ENCODE measurements at places on chromosomes 1 and 21. TPM values are rescaled to one million over a fixed set of nuclear protein-coding genes. Genes with fewer than 3 reads are reported as not detected.
A peak's percentile ranks its signal among the peaks of the same experiment; 100 is the strongest.

DNA sequence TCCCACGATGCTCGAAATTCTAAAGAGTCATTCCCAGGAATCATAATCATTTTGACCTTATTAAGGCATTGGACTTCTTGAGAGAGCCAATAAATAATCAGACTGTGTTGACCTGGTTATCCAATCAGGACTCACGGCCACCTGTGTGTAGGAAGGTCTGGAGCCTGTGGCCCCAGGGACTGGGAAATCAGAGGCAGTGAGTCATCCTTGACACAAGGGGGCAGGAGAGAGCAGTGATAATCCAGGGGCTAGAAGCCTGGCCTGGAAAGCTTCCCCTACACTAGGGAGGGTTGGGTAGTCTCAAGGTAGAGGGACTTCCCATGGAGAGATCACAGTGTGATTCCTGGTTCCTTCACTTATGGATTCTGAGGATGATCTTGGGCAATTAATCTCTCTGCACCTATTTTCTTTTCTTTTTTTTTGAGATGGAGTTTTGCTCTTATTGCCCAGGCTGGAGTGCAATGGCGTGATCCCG, 4.7 kb downstream of the MR1 start:
- H3K4me1 ChIP-seq, result peaks cover 20% of the 10 kb centered on the region
- H3K27ac ChIP-seq, result no peak overlapping the region
- H3K27me3 ChIP-seq, result no peaks in the 10 kb centered on the region
- no peaks in the 10 kb centered on the region for H3K36me3 ChIP-seq
- no peak overlapping the region for H3K4me3 ChIP-seq
- peak; percentile 27 for DNase-seq

DNA sequence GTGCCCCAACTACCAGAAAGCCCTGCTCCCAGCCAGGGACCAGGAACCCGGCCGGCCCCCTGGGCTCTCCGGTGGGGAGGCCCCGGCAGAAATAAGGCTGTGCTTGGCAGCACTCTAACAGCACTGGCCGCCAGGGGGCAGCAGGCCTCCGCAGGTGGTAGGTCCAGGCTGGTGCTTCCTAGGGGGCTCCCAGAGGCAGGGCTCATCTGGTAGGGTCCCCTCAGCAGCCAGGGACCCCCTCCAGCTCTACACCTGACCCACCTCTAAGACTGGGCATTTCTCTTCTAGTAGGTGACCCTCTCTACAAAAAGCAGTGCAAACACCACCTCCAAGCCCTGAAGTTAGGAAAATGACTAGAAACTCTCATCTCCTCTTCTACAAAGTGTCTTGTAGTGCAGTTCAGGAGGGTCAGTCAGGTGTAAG, 85.6 kb downstream of the STUM start:
- H3K4me3 ChIP-seq, result no peak overlapping the region
- peak; percentile 92 for DNase-seq
- no peaks in the 10 kb centered on the region for H3K36me3 ChIP-seq

- DNase-seq, result no peak
- H3K27ac ChIP-seq, result no peak overlapping the region
- no peak overlapping the region for H3K4me3 ChIP-seq
- H3K27me3 ChIP-seq, result no peaks in the 10 kb centered on the region
- no peaks in the 10 kb centered on the region for H3K36me3 ChIP-seq
These were observed 6.2 kb upstream of the TRIM45 start for GRCh38 chr1:117127795-117128194.

DNA sequence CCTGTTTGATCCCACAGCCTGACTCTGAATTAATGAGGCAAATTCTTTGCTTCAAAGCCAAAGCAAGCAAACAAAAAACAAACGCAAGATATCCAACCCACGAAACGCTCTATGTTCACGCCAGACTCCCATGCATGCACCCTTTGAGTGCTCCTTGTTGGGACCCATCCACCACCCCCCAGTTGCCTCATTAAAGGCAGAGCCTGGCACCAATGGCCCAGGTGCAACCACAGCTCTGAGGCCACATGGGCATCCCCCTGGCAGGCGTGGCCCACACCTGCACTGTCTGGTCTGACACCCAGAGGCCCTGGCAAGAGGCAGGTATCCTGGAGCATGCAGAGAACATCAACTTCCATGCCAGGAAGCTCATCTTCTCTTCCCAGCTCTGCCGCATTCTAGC, 1.1 kb upstream of the PADI4 start:
- no peak overlapping the region for H3K4me3 ChIP-seq
- H3K27ac ChIP-seq, result no peak overlapping the region
- no peaks in the 10 kb centered on the region for H3K36me3 ChIP-seq
- H3K4me1 ChIP-seq, result no peaks in the 10 kb centered on the region

- no peak overlapping the region for H3K27ac ChIP-seq
- H3K4me1 ChIP-seq, result peaks cover 11% of the 10 kb centered on the region
- no peak for DNase-seq
- no peak overlapping the region for H3K4me3 ChIP-seq
- no peaks in the 10 kb centered on the region for H3K27me3 ChIP-seq
These were observed 75.0 kb downstream of the EPS15 start for GRCh38 chr1:51444096-51444495.

- no peak overlapping the region for H3K27ac ChIP-seq
- no peaks in the 10 kb centered on the region for H3K36me3 ChIP-seq
- no peak for DNase-seq
These were observed 52.5 kb downstream of the SLC30A10 start for GRCh38 chr1:219875860-219876259.

DNA sequence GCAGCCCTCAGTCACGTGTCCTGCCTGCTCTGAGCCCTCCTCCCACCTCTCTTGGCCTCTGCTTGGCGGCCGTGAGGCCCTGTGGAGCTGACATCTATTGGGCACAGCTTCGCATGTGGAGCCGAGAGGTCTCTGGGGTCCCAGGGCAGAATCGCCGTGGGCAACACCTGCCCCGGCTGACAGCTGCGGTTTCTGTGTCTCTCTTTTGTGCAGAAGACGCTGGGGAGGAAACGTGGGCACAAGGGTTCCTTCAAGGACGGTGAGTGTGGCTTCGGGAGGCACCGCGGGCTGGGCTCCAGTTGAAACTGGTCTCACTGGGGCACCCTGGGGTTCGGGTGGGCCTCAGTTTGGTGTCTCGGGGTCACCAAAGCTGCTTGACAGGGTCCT, 11.5 kb downstream of the ARHGEF16 start:
- peak; percentile 5 for DNase-seq
- no peak overlapping the region for H3K27ac ChIP-seq
- no peaks in the 10 kb centered on the region for H3K4me1 ChIP-seq
- no peak overlapping the region for H3K4me3 ChIP-seq
- no peaks in the 10 kb centered on the region for H3K36me3 ChIP-seq
- no peaks in the 10 kb centered on the region for H3K27me3 ChIP-seq

- peak; percentile 75 for DNase-seq
- no peaks in the 10 kb centered on the region for H3K27me3 ChIP-seq
- H3K4me3 ChIP-seq, result peak overlapping the region; percentile 35
- H3K4me1 ChIP-seq, result peaks cover 58% of the 10 kb centered on the region
- peak overlapping the region; percentile 88 for H3K27ac ChIP-seq
These were observed 4.9 kb upstream of the TRIM63 start for GRCh38 chr1:26072305-26072704.

- H3K36me3 ChIP-seq, result no peaks in the 10 kb centered on the region
- no peaks in the 10 kb centered on the region for H3K4me1 ChIP-seq
- H3K27ac ChIP-seq, result no peak overlapping the region
- H3K27me3 ChIP-seq, result no peaks in the 10 kb centered on the region
- H3K4me3 ChIP-seq, result no peak overlapping the region
These were observed 23.4 kb upstream of the ABCG1 start for GRCh38 chr21:42195378-42196031.

DNA sequence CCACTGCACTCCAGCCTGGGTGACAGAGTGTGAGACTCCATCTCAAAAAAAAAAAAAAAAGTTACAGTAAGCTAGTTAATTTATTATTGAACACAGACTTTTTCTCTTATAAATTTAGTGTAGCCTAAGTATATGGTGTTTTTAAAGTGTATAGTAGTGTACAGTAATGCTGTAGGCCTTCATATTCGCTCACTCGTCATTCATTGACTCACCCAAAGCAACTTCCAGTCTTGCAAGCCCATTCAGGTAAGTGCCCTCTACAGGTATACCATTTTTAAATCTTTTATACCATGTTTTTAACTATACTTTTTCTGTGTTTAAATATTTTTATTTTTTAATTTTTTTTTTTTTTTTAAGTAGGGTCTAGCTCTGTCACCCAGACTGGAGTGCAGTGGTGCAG, 12.1 kb downstream of the POU2F1 start:
- no peaks in the 10 kb centered on the region for H3K27me3 ChIP-seq
- H3K4me1 ChIP-seq, result peaks cover 42% of the 10 kb centered on the region
- no peak overlapping the region for H3K4me3 ChIP-seq
- H3K27ac ChIP-seq, result no peak overlapping the region
- H3K36me3 ChIP-seq, result no peaks in the 10 kb centered on the region

DNA sequence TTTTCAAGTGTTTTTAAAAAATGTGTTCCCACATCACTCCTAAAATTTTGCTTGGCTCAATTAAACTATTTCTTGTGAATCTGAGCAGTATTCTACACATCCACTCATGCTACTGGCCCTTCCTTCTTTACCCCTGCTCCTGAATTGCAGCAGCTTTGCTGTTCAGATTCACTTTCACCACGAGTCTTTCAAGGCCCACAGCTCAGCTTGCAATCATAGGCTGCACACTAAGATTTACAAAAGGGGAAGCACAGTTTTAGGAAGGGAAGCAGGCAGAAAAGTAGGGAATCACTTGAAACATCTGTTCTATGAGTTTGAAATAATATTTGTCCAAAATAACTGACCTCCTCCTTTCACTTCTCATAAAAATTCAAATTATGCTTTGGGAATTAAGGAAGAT, 70.9 kb upstream of the EDEM3 start:
- peak overlapping the region; percentile 92 for H3K27ac ChIP-seq
- no peaks in the 10 kb centered on the region for H3K36me3 ChIP-seq
- no peak for DNase-seq
- H3K27me3 ChIP-seq, result no peaks in the 10 kb centered on the region

GRCh38 chr1:209207701-209208286, 375.7 kb upstream of the CAMK1G start:
- H3K4me1 ChIP-seq, result no peaks in the 10 kb centered on the region
- H3K4me3 ChIP-seq, result peak overlapping the region; percentile 38
- H3K27me3 ChIP-seq, result peaks cover 4% of the 10 kb centered on the region
- no peak overlapping the region for H3K27ac ChIP-seq
- peak; percentile 61 for DNase-seq
- no peaks in the 10 kb centered on the region for H3K36me3 ChIP-seq

DNA sequence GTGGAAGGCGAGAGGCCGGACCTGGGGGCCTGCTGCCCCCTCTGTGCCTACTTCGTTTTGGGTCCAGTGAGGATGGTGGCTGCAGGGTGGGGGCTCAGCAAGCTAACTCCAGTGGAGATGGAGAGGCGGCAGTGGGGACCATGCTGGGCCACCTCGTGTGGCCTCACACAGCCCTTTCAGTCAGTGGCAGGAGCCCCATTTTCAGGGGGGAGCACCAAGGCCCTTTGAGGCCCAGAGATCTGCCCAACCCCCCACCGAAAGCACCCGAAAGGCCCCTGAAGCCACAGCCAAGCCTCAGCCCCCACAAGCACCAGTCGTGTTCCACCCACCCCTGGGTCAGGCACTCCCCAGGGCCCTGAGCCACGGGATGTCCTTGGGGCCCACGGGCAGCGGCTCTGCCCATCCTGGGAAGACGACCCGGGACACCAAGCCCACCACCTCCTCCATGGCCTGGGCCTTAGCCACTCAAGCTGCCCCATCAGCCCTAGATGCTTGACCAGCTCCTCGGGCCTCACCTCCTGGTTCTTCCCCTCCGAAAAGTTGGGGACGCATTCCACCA, 345 bp downstream of the FTCD start:
- no peaks in the 10 kb centered on the region for H3K27me3 ChIP-seq
- H3K4me3 ChIP-seq, result no peak overlapping the region
- no peaks in the 10 kb centered on the region for H3K36me3 ChIP-seq
- H3K27ac ChIP-seq, result no peak overlapping the region

DNA sequence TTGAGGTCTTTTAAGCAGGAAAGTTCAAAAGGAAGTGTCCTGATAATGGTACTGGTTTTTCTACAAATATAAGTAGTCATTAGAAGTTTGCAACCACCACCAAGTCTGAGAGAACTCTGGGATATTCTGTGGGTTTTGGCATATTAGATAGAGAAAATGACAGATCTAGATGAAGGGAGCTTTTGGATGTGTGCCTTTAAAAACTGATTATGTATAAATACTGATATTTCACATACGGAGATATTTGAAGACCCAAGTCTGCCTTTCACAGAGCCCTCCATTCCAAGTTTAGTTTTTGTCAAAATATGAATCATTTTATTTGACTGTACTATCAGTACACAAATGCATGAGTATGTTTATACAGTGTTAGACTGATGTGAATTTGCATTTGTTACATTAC, 48.6 kb downstream of the DPH5 start:
- H3K4me1 ChIP-seq, result no peaks in the 10 kb centered on the region
- H3K36me3 ChIP-seq, result peaks cover 52% of the 10 kb centered on the region
- no peak for DNase-seq
- no peak overlapping the region for H3K27ac ChIP-seq
- no peaks in the 10 kb centered on the region for H3K27me3 ChIP-seq

DNA sequence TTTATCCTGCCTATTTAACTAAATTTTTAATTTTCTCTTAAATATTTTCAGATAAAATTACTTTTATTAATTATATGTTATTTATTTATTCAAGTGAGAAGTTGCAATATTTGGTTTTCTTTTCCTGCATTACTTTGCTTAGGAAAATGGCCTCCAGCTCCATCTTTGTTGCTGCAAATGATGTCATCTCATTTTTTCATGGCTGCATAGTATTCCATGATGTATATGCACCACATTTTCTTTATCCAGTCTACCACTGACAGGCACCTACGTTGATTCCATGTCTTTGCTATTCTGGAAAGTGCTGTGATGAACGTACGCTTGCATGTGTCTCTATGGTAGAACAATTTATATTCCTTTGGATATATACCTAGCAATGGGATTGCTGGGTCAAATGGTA, 186.9 kb upstream of the LYPLAL1 start:
- H3K27ac ChIP-seq, result no peak overlapping the region
- no peak for DNase-seq
- H3K36me3 ChIP-seq, result no peaks in the 10 kb centered on the region
- H3K27me3 ChIP-seq, result no peaks in the 10 kb centered on the region
- H3K4me3 ChIP-seq, result no peak overlapping the region
- H3K4me1 ChIP-seq, result no peaks in the 10 kb centered on the region

- H3K4me3 ChIP-seq, result peak overlapping the region; percentile 17
- no peaks in the 10 kb centered on the region for H3K36me3 ChIP-seq
- H3K27me3 ChIP-seq, result no peaks in the 10 kb centered on the region
- H3K4me1 ChIP-seq, result peaks cover 92% of the 10 kb centered on the region
- peak overlapping the region; percentile 80 for H3K27ac ChIP-seq
- no peak for DNase-seq
These were observed 93.0 kb downstream of the DYRK1A start for GRCh38 chr21:37459575-37459974.

Gene KCNK1
- not detected for total RNA-seq

Gene TAS1R1
- total RNA-seq, result not detected

Gene RGS8
- total RNA-seq, result not detected

Gene COL8A2
- total RNA-seq, result 0.15 TPM

Gene HSD3B2
- total RNA-seq, result not detected

Gene SCCPDH
- total RNA-seq, result 22.6 TPM

Gene ITGB2
- 11.2 TPM for total RNA-seq

Gene EPB41
- total RNA-seq, result 14.0 TPM

Gene UBASH3A
- not detected for total RNA-seq

Gene SLC6A9
- 0.73 TPM for total RNA-seq

Gene TFF3
- 1.7 TPM for total RNA-seq

Gene RGS13
- total RNA-seq, result 0.20 TPM
